ENCODE measurements at places on chromosomes 5 and 9. TPM values are rescaled to one million over a fixed set of nuclear protein-coding genes. Genes with fewer than 3 reads are reported as not detected.

The LCN9 gene
- not detected for total RNA-seq

The GABRA1 gene
- total RNA-seq = not detected

The PCDH1 gene
- 5.6 TPM for total RNA-seq

The LAMC3 gene
- 1.8 TPM for total RNA-seq

The GRIA1 gene
- 1.3 TPM for total RNA-seq

The ARHGEF37 gene
- total RNA-seq = 3.3 TPM

The TUSC1 gene
- total RNA-seq = 29.2 TPM

The PWWP2A gene
- total RNA-seq = 13.6 TPM

The RANBP6 gene
- total RNA-seq = 12.4 TPM

The IFT74 gene
- 11.4 TPM for total RNA-seq
